Cardiac muscle cell (in vitro differentiated cells and primary cell): ENCODE measurements at places on chromosomes 13 and 19. TPM values are rescaled to one million over a fixed set of nuclear protein-coding genes. Genes with fewer than 3 reads are reported as not detected.

- no peak for DNase-seq
Observed at GRCh38 chr13:84569366-84569765, 687.1 kb upstream of the SLITRK1 start.

Gene ZNF98
- total RNA-seq = not detected in 2 replicates

GRCh38 chr19:34461375-34462100, 20.0 kb upstream of the WTIP start:
- no peak for DNase-seq

Gene KCNJ14
- total RNA-seq = 0.56 and 1.7 TPM in 2 replicates

DNA sequence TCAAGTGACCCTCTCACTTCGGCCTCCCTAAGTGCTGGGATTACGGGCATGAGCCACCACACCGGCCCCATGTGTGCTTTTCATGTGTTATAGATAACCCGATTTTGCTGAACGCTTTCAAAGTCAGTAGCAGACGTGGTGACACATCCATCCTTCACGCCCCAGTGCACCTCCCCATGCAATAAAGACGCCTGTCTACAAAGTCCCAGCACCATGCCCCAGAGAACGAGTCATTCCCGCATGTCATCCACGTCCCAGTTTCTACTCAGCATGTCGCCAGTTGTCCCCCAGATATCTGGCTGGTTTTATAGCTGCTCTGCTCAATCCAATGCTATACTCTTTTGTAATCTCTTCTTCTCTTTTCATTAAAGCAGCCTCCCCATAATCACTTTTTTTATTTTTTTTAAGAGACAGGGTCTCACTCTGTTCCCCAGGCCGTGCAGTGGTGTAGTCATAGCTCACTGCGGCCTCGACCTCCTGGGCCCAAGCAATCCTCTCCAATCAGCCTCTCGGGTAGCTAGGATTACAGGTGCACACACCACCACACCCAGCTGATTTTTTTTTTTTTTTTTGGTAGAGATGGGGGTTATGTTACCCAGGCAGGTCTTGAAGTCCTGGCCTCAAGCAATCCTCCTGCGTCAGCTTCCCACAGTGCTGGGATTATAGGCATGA, 42.5 kb downstream of the DNM2 start:
- peak; percentile 15 for DNase-seq

- no peak for DNase-seq
Observed at GRCh38 chr19:40511487-40511886, 44.7 kb downstream of the SPTBN4 start.

Gene PTGER1
- total RNA-seq = 0.42 TPM in 1 of 2 replicates, not detected in the other

DNA sequence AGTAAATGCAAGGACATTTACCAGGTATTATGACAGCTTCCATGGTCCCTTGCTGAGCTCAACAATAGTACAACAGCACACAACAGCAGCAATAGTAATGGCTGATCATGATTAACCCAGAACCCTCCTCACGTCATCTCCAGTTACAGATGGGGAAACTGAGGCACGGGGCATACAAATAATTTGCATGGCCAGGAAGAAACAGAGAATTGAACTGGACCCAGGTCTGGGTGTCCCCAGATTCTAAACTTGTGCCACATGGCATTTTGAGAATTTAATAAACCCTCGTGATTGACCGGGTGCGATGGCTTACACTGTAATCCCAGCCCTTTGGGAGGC, 7.2 kb downstream of the MAST3 start:
- DNase-seq = no peak

DNA sequence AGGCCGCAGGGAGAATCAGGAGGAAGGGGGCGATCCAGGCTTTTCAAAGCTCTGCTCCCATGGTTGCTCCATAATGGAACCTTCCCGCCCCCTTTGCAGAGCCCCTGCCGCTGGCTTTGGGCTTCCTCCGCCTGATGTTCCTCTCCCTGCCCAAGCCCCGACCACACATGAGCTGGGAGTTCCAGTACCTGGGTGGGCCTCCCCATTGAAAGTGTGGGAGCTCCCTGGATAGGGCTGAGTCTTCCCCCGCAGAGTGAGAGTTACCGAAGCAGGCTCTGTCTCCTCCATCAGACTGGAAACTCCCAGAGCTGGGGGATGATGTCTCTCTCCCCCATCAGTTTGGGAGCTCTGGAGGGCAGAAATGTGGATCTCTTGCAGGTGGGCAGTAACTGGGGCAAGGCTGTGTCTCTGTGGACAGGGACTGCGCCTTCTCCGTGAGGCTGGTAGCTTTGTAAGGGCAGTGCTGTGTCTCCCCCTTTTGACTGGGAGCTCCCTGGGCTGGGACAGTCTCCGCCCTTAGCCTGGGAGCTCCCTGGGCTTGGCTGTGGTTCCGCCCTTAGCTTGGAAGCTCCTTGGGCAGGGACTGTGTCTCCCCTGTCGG, 722 bp downstream of the DCAF15 start:
- DNase-seq = peak; percentile 59

DNA sequence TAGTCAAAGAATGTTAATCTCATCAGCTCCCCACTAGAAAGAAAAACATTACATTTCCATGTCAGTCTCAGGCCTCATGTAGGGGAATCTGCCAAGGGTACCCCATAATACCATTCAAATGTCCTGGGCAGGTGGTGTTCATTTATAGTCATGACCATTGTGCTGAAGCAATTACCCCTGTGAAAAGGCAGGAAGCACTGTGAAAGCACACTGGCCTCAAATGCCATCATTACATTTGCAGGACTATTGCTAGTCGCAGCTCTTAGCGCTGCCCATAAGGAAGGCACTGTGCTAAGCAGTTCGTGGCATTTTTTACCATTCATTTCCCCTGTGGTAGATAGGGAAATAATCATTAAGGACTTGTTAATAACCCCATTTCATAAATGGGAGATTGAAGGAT, 109.0 kb downstream of the LHFPL6 start:
- no peak for DNase-seq

Gene EMP3
- total RNA-seq = 32.5 and 39.8 TPM in 2 replicates

- DNase-seq = no peak
Observed at GRCh38 chr13:88472316-88472715, 801.1 kb downstream of the SLITRK5 start.

Gene NKPD1
- 1.1 and 3.3 TPM in 2 replicates for total RNA-seq

DNA sequence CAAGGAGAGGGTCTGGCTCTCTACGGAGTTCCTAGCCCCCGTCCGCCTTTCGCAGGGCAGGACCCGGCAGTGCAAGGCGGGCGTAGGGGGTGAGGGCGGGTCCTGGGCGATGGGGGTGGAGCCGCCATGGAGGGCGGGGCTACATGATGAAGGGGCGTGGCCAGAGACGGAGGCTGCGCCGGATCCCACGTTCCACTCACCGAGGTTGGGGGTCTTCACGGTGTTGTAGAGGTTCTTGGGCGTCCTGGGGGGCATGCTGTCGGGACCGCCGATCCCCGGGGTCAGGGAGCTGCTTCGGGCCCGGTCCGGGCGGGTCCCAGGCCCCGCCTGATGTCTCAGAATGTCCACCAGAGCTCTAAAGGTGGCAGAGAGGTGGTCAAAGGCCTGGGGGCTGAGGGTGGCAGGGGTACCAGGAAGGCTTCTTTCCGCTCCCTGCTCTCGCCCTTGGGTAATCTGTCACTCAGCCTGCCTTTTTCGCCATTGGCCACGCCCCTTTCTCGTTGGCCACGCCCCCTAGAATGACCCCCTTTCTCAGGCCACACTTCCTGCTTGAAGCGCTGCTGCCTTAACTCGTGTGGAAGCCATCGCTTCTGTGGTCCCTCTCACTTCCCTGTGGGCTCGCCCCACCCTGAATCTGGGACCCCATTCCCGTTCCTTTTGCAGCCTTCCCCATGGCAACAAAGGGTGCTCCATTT, 2.5 kb downstream of the SHISA7 start:
- no peak for DNase-seq

Gene OR7A5
- not detected in 2 replicates for total RNA-seq

GRCh38 chr19:30029721-30030510, 87.9 kb downstream of the URI1 start:
- no peak for DNase-seq

GRCh38 chr13:91572944-91573598, 174.7 kb downstream of the GPC5 start:
- DNase-seq = no peak

DNA sequence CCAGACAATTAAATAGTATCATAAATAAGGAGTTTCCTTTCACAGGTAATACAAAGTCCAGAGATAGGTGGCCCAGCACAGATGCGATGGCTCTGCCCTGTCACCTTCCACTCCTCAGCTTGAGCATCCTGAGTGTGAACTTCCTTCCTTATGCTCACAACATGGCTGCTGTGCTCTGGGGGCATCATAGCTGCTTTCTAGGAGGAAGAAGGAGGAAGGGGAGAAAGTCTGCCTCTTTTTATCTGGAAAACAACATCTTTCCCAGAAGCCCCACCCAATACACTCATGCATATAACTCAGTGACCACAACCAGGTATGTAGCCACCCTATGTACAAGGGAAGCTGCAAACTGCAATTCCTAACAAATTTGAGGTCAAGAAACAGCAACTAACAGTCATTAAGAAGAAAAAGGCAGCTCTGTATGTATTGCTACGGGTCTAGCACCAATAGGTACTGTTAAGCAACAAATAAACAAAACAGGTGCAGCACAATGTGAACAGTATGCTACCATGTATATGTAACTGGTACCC, 201.2 kb upstream of the UBL3 start:
- no peak for DNase-seq

Gene CABP5
- not detected in 2 replicates for total RNA-seq

GRCh38 chr13:94711561-94712286, 621 bp downstream of the SOX21 start:
- DNase-seq = no peak

- DNase-seq = no peak
Observed at GRCh38 chr19:40400559-40400958, 10.6 kb upstream of the HIPK4 start.

Gene ZC3H4
- 23.2 and 34.6 TPM in 2 replicates for total RNA-seq

Gene FAM124A
- total RNA-seq = 0.18 and 0.25 TPM in 2 replicates

Gene DZIP1
- total RNA-seq = 30.7 and 47.2 TPM in 2 replicates

DNA sequence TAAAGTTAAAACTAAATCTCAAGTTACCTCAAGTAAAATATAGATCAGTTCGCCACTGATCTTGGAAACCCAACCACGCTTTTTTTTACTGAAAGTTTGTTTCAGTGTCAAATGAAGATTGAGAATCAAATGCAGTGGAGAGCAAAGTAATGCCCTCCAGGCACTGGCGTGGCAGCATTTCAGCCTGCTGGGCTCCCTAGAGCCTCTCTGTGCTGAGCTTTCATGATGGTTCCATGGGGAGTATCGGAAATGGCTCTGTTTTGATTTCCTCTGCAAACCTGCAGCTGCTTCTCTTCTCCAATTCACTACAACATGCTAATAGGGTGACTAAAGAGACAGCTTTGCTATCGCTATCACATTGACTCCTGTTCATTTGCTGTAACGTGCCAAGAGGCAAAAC, 141.6 kb downstream of the FGF14 start:
- no peak for DNase-seq

Gene PSG11
- not detected in 2 replicates for total RNA-seq
